ENCODE measurements at places on chromosomes 7 and 10.

- no peak for DNase-seq
These were observed 22.9 kb downstream of the SORCS1 start for GRCh38 chr10:107141524-107142061.

GRCh38 chr10:62708569-62708968 lies 96.0 kb upstream of the ADO start:
- no peak for DNase-seq

DNA sequence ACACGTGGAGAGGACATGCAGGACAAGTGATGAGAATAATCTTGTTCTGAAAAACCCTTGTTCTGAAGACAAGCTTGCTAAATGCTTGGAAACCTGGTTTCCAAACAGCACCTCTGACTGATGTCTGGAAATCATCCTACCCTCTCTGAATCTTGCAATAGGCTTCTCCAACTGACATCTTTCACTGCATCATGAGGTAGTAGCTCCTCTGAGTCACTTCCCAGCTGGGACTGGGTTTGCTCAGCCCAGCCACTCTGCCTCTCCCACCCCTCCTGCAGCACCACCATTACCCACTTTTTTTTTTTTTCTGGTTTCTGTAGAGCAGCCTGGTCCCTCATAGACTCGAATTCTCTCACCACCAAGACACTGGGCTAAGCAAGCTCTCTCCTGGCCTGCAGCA lies 919.8 kb downstream of the GRID1 start:
- no peak for DNase-seq

- no peak for DNase-seq
These were observed 18.4 kb downstream of the GIMAP5 start for GRCh38 chr7:150755473-150756099.

DNA sequence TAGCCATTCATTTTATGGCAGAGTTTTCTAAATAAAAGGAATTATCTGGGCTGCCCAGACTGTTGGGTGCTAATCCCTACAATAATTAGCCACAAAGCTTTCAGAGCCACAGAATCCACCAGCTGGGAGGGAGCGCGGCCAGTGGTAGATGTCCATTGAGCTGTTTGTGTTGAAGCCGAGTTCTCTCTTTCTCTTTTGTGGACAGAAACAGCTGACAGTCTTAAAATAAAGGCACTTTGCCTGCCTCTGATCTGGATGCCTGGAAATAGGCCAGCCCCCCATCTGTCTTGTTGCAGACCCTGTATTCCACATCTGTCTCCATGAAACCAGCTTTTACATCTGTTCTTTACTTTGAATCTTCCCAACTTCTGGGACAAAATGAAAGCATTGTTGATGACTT lies 66.1 kb downstream of the MTPN start:
- DNase-seq = no peak

- peak; percentile 53 for DNase-seq
These were observed 200.3 kb downstream of the PRPF18 start for GRCh38 chr10:13787015-13787421.

DNA sequence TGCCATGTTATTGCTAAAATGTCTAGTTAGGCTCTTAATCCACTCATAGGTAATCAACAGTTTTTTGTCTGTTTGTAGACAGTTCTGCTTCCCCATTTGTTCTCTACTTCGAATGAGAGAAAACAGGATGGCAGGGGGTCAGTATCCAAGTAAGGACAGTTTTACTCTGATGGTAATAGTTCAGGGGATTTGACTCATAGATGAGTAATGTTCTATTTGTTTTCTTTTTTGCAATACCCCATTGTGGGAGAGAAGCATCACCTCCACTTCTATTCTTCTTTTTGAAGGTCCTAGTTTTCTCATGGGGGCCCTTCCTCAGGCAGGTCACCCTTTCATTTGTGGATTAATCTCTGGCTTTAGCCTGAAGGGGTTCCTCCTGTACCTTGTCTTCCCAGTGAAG lies 13.9 kb downstream of the PCLO start:
- DNase-seq = no peak

- DNase-seq = no peak
These were observed 6.4 kb downstream of the TMEM120A start for GRCh38 chr7:75987805-75988567.

- DNase-seq = no peak
These were observed 63.2 kb downstream of the VCL start for GRCh38 chr10:74061104-74061503.

DNA sequence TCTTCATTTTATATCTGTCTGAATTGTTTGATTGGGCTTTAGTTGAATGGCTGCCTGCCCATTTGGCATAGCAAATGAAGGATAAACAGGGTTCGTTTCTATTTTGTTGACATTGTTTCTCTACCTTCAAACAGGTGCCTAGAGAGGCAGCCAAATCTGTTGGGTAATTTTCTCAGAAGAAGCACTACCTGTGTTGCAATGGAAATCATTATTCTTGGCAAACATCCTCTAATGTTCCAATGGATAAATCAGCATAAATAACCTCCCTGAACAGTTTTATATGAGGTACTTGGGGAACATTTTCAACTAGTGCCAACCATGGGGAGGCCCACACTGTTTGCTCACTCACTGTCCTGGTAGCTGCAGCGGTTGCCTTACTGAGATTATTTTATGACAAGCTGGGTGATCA lies 64.4 kb upstream of the PLPP4 start:
- no peak for DNase-seq

DNA sequence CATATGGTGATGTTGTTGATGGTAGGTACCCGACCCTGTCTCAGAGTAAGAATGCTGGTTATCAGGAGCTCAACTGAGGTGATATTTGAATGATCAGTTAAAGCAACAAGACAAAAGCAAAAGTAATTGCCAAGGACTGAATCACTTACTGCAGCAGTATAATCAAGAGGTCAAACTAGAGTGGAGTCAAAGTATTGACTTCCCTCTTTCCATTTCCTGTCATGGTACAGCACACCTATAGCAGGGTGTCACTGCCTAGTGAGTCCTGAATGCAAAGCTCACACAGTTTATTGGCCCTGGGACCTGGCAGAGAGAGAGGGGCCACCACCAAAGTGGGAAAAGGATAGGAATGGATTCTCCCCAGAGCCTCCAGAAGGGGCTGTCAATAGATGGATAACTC lies 886.1 kb upstream of the SORCS1 start:
- no peak for DNase-seq

DNA sequence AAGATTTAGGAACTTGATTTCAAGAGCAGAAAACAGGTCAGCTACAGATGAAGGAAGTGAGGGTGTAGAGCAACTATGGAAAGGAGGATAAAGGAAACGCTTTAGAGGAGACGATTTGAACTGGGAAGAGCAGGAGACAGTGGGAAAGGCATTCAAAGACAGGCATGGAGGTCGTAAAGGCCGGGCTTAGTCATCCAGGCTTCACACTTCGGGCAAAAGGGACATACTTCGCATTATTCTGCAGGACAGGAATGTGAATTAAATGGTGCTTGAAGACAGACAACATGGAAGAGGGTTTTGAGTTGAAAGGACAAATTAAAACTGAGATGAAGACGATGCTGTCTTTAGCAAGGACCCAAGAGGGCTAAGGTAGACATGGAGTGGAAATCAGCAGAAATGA lies 8.1 kb downstream of the FAM171A1 start:
- DNase-seq = no peak

GRCh38 chr7:136133551-136133950 lies 156.4 kb upstream of the MTPN start:
- no peak for DNase-seq

DNA sequence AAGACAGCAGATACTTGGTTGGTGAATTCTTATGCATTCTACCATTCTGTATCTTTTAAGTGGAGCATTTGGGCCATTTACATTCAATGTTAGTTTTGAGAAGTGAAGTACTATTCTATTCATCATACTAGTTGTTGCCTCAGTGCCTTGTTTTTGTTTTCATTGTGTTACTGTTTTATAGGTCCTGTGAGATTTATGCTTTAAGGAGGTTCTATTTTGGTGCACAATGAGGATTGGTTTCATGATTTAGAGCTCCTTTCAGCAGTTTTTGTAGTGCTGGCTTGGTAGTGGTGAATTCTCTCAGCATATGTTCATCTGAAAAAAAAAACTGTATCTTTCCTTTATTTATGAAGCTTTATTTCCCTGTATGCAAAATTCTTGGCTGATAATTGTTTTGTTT lies 23.3 kb upstream of the WNT2 start:
- no peak for DNase-seq

DNA sequence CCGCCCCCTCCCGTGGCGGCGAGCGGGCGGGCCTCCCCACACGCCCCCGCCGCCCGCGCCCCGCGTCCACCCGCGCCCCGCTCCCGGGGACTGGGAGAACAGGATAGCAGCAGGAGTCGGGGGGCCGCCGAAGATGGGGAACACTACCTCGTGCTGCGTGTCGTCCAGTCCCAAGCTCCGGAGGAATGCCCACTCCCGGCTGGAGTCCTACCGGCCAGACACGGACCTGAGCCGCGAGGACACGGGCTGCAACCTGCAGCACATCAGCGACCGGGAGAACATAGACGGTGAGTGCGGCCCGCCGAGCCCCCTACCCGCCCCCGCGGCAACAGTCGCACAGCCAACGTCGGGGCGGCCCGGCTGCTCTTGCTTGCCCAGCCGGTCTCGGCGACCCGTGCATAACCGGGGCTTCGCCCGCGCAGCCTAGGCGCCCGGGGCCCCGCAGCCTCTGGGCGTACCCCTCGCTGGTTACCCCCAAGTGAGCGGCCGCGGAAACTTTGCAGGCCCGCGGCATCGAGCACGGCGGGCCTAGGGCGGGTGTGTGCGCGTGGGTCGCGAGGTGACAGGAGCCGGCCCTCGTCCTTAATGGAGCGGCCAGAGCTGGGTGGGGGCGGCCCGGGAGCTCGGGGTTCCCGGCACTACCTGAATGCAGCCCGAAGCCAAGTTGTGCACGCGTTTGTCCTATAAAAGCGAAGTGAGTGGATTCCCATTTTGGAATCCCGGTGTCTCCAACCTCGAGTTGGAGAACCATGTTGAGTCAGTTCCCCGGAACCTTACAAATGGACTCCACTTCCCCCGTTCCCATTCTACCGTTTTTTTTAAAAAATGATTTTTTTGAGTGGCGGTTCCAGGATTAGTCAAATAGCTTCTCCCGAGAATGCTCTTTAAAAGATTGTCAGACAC lies 863 bp downstream of the CCNY start:
- DNase-seq = no peak

DNA sequence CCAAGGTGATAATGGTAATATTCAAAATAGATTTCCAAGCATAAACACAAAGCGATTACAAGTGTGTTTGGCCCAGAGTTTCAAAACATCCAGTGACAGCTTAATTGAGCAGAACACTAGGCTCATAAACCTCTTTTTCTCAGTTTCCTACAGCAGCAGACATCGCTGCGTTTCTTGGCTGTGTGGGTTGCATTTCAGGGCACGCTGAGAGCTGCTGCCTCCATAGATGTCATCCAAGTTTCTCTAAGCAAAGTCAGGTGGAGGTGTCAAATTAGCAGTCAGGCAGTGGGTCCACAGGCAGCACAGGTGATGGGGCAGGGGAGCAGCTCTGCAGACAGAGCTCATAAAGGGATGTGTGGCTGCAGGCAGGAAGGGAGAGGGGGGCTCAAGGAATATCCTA lies 50.5 kb upstream of the COL13A1 start:
- no peak for DNase-seq

GRCh38 chr10:58555170-58555929 lies 42.7 kb downstream of the BICC1 start:
- DNase-seq = no peak

DNA sequence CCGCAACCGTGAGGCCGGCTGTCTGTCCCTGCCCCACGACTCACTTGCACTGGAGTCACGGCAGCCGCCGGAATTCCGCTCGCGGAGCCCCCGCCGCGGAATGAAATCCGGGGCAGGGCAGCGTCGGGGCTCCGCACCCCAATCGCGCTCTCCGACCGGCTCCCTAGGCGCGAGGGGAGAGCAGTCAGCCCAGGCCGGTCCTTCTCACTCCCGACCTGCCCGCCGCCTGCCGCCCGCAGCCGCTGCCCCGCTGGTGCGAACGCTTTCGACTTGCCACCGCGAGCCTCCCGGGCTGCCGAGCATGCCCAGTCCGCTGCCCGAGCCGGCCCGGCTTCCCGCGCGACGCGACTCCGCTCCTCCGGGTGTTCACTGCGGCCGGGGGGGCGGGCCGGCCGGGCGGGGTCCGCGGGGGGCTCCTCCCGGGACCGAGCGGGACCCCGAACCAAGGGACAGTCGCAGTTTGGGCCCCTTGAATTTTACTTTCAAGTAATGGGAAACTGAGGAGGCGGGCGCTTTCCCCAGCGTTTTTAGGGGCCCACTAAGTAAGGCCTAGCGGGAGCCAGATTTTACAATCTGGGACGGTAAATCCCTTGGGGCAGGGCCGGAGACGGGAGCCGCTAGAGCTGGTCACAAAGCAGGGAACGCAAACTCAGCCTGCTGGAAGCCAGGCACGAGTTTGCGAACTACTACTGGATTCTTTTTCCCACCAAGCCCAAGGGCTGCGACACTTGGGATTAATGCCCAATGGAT lies at the start of gene SGMS1:
TSS of gene SGMS1 (minus strand) at position 294 of the 750 bp plus-strand sequence. CDS start 279,842 bp downstream, outside the sequence.
- DNase-seq = peak; percentile 74

GRCh38 chr7:137717811-137718271 lies 128.9 kb downstream of the DGKI start:
- DNase-seq = no peak

DNA sequence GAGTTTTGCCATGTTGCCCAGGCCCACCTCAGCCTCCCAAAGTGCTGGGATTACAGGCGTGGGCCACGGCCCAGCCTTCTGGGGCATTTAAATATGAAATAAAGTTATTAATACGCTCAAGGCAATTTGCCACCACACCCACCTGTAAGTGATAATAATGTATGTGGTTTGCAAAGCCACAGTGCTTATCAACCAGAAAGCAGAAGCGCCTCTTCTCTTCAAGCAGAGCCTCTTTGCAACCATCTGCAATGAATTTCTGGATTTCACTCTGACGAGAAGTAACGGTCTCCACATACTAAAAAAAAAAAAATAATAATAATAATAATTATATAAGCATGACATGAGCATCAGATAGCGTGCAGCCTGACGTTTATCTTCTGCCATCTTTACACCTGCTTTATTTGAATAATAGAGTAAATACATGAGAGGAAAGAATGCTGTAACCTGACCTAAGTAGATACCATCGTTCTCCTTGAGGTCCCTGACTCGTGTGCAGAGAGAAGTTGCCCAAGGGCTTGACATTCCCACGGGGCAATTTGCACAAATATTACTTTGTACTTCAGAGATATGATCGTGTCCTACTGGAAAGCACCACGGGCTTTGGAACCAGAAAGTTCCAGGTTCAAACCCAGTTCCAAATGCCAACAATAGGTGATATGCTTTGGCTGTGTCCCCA lies 34.0 kb downstream of the BRI3 start:
- DNase-seq = no peak

GRCh38 chr7:69928621-69929020 lies 330.3 kb downstream of the AUTS2 start:
- no peak for DNase-seq

DNA sequence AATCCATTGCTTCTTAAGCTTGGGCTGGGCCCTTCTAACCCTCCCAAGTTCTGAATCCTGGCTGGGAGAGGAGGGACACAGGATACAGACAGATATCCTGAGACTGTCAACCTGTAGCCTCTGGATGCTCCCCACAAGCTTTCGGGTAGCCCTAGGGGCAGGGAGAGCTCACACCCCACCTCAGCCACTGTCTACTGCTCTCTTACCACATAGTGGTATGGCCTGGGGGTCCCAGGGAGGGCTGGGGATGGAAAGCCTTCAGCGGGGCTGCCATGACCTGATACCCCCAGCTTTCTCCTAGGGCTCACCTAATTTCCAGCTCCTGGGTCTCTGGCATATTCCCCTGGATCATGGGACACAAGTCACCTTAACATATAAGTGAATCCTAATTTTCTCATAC lies 25.1 kb downstream of the CRHR2 start:
- no peak for DNase-seq
